ENCODE measurements at places on chromosomes 13 and 19.

- no peak for DNase-seq
Measured at GRCh38 chr13:36133950-36134626, 2.9 kb upstream of the DCLK1 start.

GRCh38 chr19:34731019-34731829 lies 2.8 kb upstream of the ZNF181 start:
- DNase-seq: no peak

DNA sequence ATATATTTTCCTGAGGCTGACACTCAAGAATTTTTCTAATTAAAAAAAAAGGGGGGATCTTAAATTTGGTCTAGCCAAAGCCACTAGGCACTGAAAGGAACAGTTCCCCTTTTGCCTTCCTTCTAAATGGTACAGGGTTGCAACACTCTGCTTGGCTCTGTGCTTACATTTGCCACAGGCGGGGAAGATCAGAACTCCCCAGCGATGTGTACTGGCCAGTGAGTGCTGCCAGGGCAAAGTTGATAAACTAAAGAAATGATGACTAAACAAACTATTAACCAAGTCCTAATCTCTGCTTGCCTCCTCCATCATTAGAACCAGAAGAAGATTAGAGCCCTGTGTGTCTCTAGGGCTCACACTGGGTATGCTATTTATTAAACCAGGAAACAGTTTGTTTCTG lies 75.3 kb upstream of the SCEL start:
- DNase-seq: no peak

- no peak for DNase-seq
Measured at GRCh38 chr13:51643882-51644281, 59.6 kb downstream of the WDFY2 start.

Data from activated CD8-positive, alpha-beta memory T cell treated with anti-CD3 and anti-CD28 coated beads for 1 hour (primary cell).